Left cardiac atrium (tissue), 4 donors: ENCODE measurements at places on chromosomes 7 and 10. TPM values are rescaled to one million over a fixed set of nuclear protein-coding genes. Genes with fewer than 3 reads are reported as not detected.

The SPDYE5 gene
- not detected for total RNA-seq

The ITGA8 gene
- 4.5 TPM for total RNA-seq

The NMT2 gene
- total RNA-seq = 14.0 TPM

The ARHGAP12 gene
- 21.7 TPM for total RNA-seq

The WNT2 gene
- total RNA-seq = not detected

The HEPACAM2 gene
- total RNA-seq = not detected

The PYROXD2 gene
- 6.6 TPM for total RNA-seq

The PLCE1 gene
- 25.7 TPM for total RNA-seq

The PPP1R9A gene
- 27.7 TPM for total RNA-seq

The TMEM196 gene
- total RNA-seq = not detected

The PTPRN2 gene
- total RNA-seq = 1.9 TPM

The ARHGAP22 gene
- 6.0 TPM for total RNA-seq

The AGAP6 gene
- 4.3 TPM for total RNA-seq

The PLEKHS1 gene
- not detected for total RNA-seq

The EPO gene
- not detected for total RNA-seq

The WDFY4 gene
- 3.8 TPM for total RNA-seq

The NANOS1 gene
- 3.3 TPM for total RNA-seq

The FAM200A gene
- total RNA-seq = 5.6 TPM

The ECHS1 gene
- 106 TPM for total RNA-seq

The PDGFA gene
- 27.5 TPM for total RNA-seq

The ITPRID1 gene
- not detected for total RNA-seq

The EZH2 gene
- 2.3 TPM for total RNA-seq

The FAM13C gene
- total RNA-seq = 11.9 TPM

The CCSER2 gene
- 131 TPM for total RNA-seq

The HMX2 gene
- total RNA-seq = not detected

The RTKN2 gene
- total RNA-seq = not detected

The MEOX2 gene
- total RNA-seq = 12.9 TPM

The SLC29A4 gene
- 26.3 TPM for total RNA-seq

The RADIL gene
- total RNA-seq = 7.8 TPM

The CPA4 gene
- 3.5 TPM for total RNA-seq

The TDRD1 gene
- total RNA-seq = 0.77 TPM

The PTN gene
- 18.3 TPM for total RNA-seq

The ASAH2 gene
- total RNA-seq = 3.5 TPM
